ENCODE measurements at places on chromosomes 5 and 9.

DNA sequence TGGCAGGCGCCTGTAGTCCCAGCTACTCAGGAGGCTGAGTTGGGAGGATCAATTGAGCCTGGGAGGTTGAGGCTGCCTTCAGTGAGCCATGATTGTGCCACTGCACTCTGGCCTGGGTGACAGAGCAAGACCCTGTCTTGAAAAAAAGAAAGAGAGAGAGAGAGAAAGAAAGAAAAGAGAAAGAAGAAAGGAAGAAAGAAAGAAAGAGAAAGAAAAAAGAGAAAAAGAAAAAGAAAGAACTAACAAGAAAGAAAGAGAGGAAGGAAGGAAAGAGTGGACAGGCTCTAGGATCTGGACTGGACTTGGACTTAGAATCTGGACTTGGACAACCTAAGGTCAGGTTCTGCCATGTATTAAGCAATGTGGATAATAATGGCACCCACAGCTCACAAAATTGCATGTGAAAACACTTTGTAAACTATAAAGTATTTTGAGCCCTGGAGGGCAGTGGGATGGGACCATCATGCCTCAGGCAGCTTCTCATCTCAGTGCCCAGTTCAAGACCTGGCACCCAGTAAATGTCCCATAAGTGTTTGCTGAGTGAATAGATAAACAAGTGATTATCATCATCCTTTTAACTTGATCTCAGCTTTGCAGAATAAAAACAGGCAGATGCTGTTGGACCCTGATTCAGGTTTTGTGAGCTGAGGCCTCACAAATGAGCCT, 12.8 kb upstream of the PHF19 start:
- no peak for DNase-seq

DNA sequence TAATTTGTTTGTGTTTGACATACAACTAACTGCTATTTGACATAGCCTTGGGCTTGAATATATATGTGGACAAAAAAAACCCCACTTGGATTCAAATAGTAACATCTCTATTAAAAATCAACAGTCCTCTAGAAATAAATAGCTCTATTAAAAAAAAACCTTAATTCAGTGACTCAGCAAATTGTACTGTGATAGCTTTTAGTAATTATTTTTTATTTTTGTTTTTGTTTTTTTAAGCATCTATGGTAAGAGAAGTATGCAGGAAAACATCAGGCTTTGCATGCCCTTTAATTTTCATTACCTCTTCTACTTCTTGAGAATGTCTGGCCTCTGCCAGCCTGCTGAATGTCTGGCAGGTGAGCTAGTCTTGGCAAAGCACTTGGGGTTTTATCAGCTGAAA, 300.7 kb downstream of the NPR3 start:
- no peak for DNase-seq

DNA sequence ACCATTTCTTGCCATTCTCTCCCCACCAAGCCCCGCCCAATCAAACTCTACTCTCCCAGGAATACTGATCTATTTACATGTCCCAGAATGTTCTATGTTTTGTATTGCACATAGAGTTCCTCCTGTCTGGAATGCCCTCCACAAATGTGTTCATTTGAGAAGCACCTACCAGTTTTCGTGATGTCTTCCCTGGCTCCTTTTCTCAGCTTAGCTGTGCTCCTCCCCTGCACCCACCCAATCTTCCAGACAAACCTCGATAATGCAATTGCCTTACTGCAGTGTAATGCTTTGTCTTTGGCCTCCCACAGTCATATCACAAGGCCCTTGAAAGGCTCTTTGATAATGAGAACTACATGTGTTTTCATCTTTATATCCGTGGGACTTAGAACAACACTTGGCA, 214.5 kb upstream of the ANKRD55 start:
- no peak for DNase-seq

DNA sequence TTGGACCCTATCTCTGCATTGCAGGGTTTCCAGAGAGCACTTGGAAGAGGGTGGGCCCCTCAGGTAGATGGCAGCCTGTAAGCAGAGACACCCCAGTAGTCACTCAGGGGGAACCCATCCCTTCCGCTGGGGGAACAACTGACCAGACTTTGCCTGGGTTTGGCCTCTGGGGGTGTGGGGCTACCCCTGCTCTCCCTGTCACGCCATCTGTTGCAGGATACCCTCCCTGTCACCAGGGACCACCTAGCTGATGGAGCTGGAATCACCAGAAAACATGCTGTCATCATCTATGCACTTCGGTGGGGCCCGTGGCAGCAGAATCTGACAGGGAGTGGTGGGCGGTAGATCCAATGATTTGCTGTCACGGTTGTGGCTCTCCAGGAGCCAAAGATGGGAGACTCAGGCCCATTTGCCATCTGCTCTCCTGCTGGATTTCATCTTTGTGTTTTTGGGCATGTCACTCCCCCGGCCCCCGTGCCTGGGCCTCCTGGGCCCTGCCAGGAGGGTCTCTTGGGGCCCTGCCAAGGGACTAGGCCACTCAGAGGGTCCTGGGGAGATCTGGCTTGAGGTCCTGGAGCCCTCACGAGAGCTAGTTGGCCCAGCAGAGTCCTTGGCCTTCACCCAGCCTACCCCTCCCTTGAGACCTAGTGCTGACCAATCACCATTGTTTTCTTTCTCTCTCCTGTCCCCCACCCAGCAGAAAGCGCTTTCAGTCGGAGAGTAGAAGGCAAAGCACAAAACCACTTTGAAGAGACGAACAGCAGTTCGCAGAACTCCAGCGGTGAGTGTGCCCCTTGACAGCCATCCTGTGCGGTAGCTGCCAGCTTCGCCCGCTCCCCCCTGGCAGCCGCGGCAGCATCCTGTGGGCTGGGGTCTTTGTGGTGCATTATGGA, 45.9 kb downstream of the AMBP start:
- no peak for DNase-seq

DNA sequence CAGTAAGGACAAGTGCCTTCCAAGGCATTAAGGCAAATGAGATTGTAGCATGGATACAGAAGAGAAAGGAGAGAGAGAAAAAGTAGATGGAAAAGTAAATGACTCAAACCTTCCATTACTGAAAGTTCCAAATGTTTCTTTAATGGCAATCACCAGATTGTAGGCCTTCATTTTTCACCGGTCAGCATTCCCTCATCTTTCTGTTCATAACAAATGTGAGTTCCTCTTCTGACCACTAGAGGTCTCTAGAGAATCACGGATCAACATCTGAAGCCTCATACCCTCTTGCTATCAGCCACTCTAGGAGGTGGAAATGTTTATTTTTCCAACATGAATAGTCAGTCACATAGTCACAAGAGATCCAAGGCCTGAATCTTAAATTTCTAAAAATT, 73.6 kb upstream of the RPS23 start:
- no peak for DNase-seq

DNA sequence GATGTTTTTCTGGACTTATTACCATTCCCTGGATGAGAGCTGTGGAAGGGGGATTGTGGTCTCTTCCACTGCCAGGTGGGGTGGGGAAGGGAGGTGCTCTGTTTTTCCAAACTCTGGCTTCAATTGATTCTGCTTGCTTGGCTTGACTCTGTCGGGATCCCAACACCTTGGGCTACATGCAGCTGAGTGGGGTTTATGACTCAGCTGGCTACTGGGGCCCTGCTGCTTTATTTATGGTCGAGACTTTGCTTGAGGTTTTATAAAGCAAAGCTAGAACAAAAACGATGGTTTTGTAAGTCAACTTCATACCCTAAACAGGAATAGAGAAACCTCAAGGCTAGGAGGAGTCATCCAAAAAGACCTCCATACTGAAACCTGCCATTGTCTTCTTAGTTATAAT, 76.3 kb downstream of the AOPEP start:
- no peak for DNase-seq
